Skeletal muscle cell (primary cell): ENCODE measurements at places on chromosomes 7 and 10.

DNA sequence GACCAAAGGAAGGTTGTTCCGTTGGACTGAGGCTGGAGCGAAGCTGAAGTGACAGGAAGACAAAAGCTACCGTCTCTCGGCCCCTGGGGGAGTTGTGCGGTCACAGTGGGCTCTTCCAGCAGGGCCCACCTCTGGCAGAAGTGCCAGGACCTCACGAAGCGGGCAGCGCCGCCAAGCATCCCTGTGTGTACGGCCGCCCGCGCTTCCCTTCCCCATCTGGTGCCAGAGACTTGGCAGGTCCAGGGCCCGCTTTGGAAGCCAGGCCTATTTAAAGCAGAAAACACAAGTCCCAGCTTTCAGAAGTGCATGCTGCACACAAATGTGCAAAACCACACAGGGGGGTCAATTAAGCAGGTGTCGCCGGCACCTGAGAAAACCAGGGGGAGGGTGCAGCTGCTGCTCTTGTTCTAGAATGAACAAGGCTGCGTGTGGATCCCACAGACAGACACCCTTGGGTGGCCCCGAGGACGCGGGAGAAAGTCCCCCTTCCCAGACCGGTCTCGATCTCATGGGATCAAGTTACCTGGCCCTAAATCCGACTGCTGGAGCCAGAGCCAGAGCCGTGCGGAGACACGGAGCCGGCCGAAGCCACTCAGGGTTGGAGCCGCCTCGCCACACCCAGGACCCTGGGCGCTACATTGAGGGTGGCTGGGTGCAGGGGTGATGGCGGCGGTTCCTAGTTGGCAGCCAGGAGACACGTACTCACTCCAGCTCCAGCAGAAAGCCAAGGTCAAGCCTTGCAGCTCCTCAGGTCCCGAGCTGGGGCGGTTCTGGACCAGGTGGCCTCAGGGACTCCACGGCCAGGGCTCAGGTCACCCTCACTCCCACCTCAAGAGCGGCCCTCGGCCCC lies 51.8 kb upstream of the PPP2R2D start:
- DNase-seq, result no peak

DNA sequence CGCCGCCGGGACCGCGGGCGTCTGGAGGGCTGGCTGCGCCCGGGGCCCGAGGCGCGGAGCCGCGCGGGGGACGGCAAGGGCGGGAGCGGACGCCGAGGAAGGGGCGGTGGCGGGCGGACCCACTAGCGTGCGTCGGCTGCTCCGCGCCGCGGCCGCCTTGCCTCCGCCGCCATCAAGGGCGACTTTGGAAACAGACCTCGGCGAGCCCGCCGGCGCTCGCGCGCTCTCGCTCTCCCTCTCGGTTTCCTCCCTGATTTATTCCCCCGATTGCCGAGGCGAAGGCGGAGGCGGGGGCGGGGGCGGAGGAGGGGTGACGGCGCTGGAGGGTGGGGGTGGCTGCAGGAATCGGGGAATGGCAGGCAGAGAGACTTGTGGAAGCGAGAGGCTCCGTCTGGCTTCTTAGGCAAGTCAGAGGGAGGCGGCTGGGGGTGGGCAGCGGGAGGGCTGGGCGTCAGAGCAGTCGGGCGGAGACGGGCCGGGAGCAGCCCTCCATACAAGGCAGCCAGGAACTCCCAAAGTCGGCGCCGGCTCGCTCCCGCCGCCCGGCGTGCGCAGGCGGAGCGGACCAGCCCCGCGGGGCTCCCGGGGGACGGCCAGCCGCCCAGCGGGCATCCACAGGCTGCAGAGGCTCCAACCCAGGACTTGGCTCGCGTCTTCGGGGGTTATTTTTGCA lies at the start of gene CACNA2D1:
TSS of gene CACNA2D1 (minus strand) at position 231 of the 673 bp plus-strand sequence.
- DNase-seq, result peak; percentile 71

DNA sequence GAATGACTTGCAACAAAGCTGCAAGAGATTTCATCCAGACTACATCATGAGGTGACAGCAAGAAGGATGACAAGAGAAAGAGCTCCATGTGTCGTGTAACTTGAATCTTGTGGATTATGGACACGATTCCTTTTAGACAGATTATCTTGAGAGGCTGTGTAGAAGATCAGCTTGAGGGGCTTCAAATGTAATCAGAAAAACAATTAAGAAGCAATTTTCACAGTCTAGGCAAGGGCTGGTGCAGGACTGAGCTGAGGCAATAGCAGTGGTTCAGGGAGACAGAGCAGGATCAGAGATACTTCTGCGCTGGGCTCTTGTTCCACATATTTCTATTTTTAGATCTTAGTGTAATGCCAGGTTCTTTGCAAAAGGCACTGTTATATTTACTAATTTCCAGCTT lies 253.0 kb upstream of the COBL start:
- no peak for DNase-seq

DNA sequence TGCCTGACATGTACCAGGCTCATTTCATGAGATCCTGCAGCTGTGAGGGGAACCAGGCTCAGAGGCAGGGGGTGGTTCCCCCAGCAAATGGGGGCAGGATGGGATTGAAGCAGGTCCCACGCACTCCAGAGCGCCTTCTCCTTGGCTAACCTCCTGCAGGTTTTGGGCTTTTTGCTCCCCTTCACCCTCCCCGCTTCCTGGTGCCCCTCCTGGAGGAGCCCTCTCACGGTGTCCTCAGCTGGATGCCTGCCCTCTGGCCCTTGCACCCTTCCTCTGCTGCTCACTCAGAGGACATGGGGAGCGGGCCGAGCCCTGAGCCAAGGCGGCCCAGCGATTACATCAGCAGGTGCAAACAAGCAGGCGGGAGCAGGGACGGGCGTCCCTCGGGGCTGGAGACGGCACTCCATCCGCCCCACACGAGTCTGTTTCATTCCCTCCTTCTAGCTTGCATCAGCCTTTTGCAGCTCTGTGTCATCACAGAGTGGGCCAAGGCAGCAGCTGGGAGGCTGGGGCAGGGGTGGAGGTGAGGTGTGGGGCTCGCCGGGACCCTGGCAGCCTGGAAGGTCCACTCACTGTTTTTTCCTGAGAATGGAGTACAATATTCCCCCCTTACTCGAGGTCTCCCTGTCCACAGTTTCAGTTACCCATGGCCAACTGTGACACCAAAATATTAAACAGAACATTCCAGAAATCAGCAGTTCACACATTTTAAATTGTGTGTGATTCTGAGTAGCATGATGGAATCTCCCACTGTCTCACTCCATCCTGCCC lies 52.7 kb upstream of the SLC29A3 start:
- DNase-seq, result peak; percentile 92

GRCh38 chr10:69614130-69614529 lies 15.9 kb upstream of the FAM241B start:
- no peak for DNase-seq

- no peak for DNase-seq
These were observed 128.0 kb downstream of the SEMA3C start for GRCh38 chr7:80790877-80791276.

- no peak for DNase-seq
These were observed 4.8 kb upstream of the KCP start for GRCh38 chr7:128915271-128915819.

DNA sequence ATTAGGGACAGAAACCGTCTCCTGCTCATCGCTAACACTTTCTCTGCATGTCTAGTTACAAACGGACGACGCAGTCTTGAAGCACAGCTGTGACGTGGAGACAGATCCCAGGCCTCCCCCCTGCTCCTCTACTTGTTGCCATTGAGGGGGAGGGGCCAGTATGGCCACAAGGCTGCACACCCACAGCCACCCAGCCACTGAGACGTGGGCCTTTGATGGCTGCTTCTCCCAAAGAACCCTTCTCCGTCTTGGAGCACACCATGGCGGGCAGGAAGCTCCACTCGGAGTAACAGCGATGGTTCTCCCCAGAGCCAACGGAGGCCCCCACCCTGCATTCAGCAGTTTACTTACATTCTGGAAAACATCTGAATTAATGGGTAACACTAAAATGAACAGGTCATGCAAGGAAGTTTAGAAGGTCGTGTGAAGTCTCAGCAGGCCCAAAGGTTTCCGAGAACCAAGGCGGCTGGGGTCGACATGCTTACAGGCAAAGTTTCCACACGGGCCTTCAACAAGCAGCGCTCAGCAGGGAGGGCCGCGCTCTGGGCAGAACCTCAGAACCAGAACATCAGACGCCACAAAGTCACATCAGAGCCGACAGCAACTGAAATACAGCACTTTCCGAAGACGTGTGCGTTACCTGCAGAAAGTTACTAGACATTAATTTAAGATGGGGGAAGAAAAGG lies 169.6 kb downstream of the DIP2C start:
- no peak for DNase-seq
